Smooth muscle cell of trachea (primary cell): ENCODE measurements at places on chromosomes 7 and 10. TPM values are rescaled to one million over a fixed set of nuclear protein-coding genes. Genes with fewer than 3 reads are reported as not detected.

Gene ASB10
- not detected in 2 replicates for total RNA-seq

Gene SNCG
- total RNA-seq, result 8.8 and 11.8 TPM in 2 replicates

Gene KIF11
- total RNA-seq, result 3.3 and 44.1 TPM in 2 replicates

Gene HSPA12A
- total RNA-seq, result 9.0 and 11.4 TPM in 2 replicates

Gene OR6B1
- not detected in 2 replicates for total RNA-seq

Gene SFMBT2
- total RNA-seq, result 1.7 and 5.2 TPM in 2 replicates

Gene WDFY4
- total RNA-seq, result under 0.01 TPM in 1 of 2 replicates, not detected in the other

Gene NME8
- not detected in 2 replicates for total RNA-seq

Gene AGMO
- under 0.01 and 1.0 TPM in 2 replicates for total RNA-seq

Gene IFIT1
- total RNA-seq, result 34.9 and 42.3 TPM in 2 replicates

Gene TET1
- 3.3 and 4.7 TPM in 2 replicates for total RNA-seq

Gene NEUROG3
- not detected in 2 replicates for total RNA-seq

Gene ACBD7
- 0.99 and 4.9 TPM in 2 replicates for total RNA-seq

Gene FIS1
- 130 and 262 TPM in 2 replicates for total RNA-seq

Gene RAPGEF5
- total RNA-seq, result 1.3 and 1.6 TPM in 2 replicates

Gene TEX47
- not detected in 2 replicates for total RNA-seq

Gene THSD7A
- total RNA-seq, result 0.17 and 1.6 TPM in 2 replicates

Gene NPC1L1
- 0.15 and 0.17 TPM in 2 replicates for total RNA-seq

Gene PVRIG
- 0.17 TPM in 1 of 2 replicates, not detected in the other for total RNA-seq

Gene METTL27
- total RNA-seq, result 7.1 and 36.6 TPM in 2 replicates

Gene TMEM229A
- not detected in 2 replicates for total RNA-seq

Gene CH25H
- 1.2 and 2.0 TPM in 2 replicates for total RNA-seq

Gene GIMAP8
- total RNA-seq, result 0.15 TPM in 1 of 2 replicates, not detected in the other

Gene NAT16
- total RNA-seq, result not detected in 2 replicates

Gene AFAP1L2
- total RNA-seq, result 0.17 and 0.29 TPM in 2 replicates

Gene PTF1A
- total RNA-seq, result not detected in 2 replicates

Gene APBB1IP
- total RNA-seq, result 5.4 and 6.3 TPM in 2 replicates

Gene LGI1
- total RNA-seq, result under 0.01 and 0.33 TPM in 2 replicates

Gene SEMA3A
- 80.4 and 117 TPM in 2 replicates for total RNA-seq

Gene NEBL
- 0.15 and 0.17 TPM in 2 replicates for total RNA-seq

Gene MNX1
- not detected in 2 replicates for total RNA-seq

Gene C7orf33
- total RNA-seq, result not detected in 2 replicates

Gene SLC35G1
- total RNA-seq, result 4.1 and 6.0 TPM in 2 replicates

Gene POLL
- total RNA-seq, result 14.5 and 19.0 TPM in 2 replicates

Gene SFRP4
- total RNA-seq, result 1.7 and 8.1 TPM in 2 replicates

Gene PAPOLB
- total RNA-seq, result under 0.01 and 0.15 TPM in 2 replicates

Gene SMO
- 3.2 and 17.4 TPM in 2 replicates for total RNA-seq

Gene DNA2
- 3.1 and 10.3 TPM in 2 replicates for total RNA-seq

Gene CCM2
- total RNA-seq, result 57.2 and 62.2 TPM in 2 replicates

Gene OPALIN
- not detected in 2 replicates for total RNA-seq

Gene AEBP1
- total RNA-seq, result 132 and 145 TPM in 2 replicates

Gene ZNF736
- 9.4 and 12.4 TPM in 2 replicates for total RNA-seq

Gene TFEC
- under 0.01 and 0.17 TPM in 2 replicates for total RNA-seq
